ENCODE measurements at places on chromosomes 7 and 10.

GRCh38 chr7:12401538-12402364, 1.9 kb downstream of the VWDE start:
- no peaks in the 10 kb centered on the region for H3K36me3 ChIP-seq
- peaks cover 16% of the 10 kb centered on the region for H3K27me3 ChIP-seq
- H3K4me1 ChIP-seq = no peaks in the 10 kb centered on the region
- H3K27ac ChIP-seq = no peak overlapping the region

DNA sequence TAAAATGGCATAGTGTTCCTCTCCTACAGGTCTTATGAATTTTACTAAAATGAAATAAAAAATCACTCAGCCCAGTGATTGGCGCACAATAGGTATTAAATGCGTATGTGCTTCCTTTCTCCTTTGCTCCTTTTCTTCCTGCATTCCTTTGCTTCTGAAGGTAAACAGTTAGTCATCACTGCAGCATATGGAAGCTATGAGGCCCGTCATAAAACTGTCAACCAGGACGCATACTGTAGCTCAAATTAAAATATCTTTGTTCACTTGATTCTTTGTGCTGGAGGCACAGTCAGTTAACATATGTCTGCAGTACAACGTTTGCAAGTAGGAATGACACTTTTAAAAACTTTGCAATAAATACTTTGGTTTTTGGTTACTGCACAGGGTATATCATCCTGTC, 374.7 kb downstream of the TCERG1L start:
- no peaks in the 10 kb centered on the region for H3K4me1 ChIP-seq
- no peak overlapping the region for H3K4me3 ChIP-seq
- no peaks in the 10 kb centered on the region for H3K27me3 ChIP-seq
- no peaks in the 10 kb centered on the region for H3K36me3 ChIP-seq
- no peak for DNase-seq
- no peak overlapping the region for H3K27ac ChIP-seq

- no peaks in the 10 kb centered on the region for H3K36me3 ChIP-seq
- H3K27me3 ChIP-seq = no peaks in the 10 kb centered on the region
- no peak overlapping the region for H3K4me3 ChIP-seq
- H3K27ac ChIP-seq = no peak overlapping the region
Measured at GRCh38 chr7:87506246-87507180, 31.0 kb upstream of the ABCB4 start.

DNA sequence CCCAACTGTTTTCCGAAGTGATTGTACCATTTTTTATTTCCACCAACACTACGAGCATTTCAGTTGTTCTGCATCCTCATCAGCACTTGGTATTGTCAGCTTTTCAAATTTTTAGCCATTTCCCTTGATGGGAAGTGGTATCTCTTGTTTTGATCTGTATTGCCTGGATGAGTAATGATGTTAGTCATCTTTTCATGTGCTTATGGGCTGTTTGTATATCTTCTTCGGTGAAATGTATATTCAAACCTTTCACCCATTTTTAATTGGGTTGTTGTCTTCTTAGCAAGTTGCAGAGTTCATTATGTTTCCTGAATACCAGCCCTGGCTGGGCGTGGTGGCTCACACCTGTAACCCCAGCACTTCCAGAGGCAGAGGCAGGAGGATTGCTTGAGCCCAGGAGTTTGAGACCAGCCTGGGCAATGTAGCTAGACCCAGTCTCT, 22.1 kb downstream of the CLIP2 start:
- H3K4me3 ChIP-seq = no peak overlapping the region
- DNase-seq = peak; percentile 46
- H3K27ac ChIP-seq = peak overlapping the region; percentile 71
- H3K27me3 ChIP-seq = no peaks in the 10 kb centered on the region
- peaks cover 18% of the 10 kb centered on the region for H3K4me1 ChIP-seq

DNA sequence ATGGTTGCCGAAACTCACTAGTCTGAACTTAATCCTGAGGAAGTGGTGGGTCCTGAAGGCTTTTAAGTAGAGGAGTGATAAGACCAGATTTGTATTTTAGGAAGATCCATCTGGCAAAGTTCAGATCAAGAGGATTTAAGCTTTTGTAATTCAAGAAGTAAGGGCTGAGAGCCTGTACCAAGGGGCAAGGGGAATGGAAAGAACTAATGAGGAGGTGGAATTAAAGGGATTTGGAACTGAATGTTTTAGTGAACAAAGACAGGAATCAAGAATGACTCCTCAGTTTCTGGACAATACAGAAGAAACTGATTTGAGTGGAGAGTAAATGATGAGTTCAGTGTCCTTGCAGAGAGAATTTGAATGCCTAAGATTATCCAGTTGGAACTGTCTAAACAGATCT, 249.0 kb downstream of the C7orf25 start:
- no peak overlapping the region for H3K4me3 ChIP-seq
- no peak for DNase-seq
- no peaks in the 10 kb centered on the region for H3K36me3 ChIP-seq
- H3K4me1 ChIP-seq = peaks cover 5% of the 10 kb centered on the region
- H3K27ac ChIP-seq = no peak overlapping the region

GRCh38 chr10:947881-948280, 16.4 kb upstream of the LARP4B start:
- H3K36me3 ChIP-seq = no peaks in the 10 kb centered on the region
- peaks cover 27% of the 10 kb centered on the region for H3K27me3 ChIP-seq
- no peaks in the 10 kb centered on the region for H3K4me1 ChIP-seq
- no peak overlapping the region for H3K4me3 ChIP-seq
- H3K27ac ChIP-seq = no peak overlapping the region

- peak overlapping the region; percentile 51 for H3K27ac ChIP-seq
- no peaks in the 10 kb centered on the region for H3K27me3 ChIP-seq
- peak overlapping the region; percentile 80 for H3K4me3 ChIP-seq
- peaks cover 26% of the 10 kb centered on the region for H3K4me1 ChIP-seq
Measured at GRCh38 chr7:27129729-27130539, 623 bp downstream of the HOXA4 start.
